Renal cortical epithelial cell (primary cell): ENCODE measurements at places on chromosomes 5 and 9. TPM values are rescaled to one million over a fixed set of nuclear protein-coding genes. Genes with fewer than 3 reads are reported as not detected.
A peak's percentile ranks its signal among the peaks of the same experiment; 100 is the strongest.

GRCh38 chr5:63043792-63044191 is 465.2 kb downstream of the LRRC70 start:
- peak; percentile 47 for DNase-seq

Gene OTP
- not detected in 2 replicates for total RNA-seq

Gene LRRTM2
- total RNA-seq, result 0.10 TPM in 1 of 2 replicates, not detected in the other

Gene PSD2
- 0.05 TPM in 1 of 2 replicates, not detected in the other for total RNA-seq

Gene GARIN3
- total RNA-seq, result not detected in 2 replicates
